Cardiac fibroblast (primary cell): ENCODE measurements at places on chromosomes 2 and 18.

- DNase-seq, result peak; percentile 42
Measured at GRCh38 chr2:168643979-168644378, 158.5 kb upstream of the NOSTRIN start.

DNA sequence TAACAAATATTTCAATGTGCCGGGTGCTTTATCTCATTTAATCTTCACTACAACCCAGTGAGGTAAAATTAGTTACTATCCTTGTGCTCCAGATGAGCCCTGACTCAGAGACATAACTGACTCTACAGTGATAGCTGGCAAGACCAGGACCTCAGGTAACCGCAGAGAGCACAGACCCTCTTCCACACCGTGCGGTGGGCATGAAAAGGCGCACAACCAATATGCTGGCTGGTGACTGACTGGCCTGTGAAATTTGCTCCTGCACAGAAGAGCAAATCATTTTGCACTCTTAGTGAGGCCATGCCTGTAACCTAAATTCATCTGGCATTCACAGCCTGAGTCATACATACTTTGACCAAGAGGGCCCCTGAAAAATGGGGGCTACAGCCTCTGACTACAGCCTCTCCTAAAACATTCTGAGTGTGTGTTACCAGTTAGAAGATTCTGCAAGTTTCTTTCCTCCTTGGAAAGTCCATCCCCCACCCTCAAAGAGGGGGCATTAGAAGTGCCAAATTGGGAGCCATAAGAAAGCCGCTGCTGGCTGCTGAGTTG, 22.4 kb upstream of the MSGN1 start:
- no peak for DNase-seq

- no peak for DNase-seq
Measured at GRCh38 chr2:71562518-71562917, 109.2 kb downstream of the DYSF start.

- DNase-seq, result no peak
Measured at GRCh38 chr18:3067165-3067661, 54.3 kb upstream of the LPIN2 start.

DNA sequence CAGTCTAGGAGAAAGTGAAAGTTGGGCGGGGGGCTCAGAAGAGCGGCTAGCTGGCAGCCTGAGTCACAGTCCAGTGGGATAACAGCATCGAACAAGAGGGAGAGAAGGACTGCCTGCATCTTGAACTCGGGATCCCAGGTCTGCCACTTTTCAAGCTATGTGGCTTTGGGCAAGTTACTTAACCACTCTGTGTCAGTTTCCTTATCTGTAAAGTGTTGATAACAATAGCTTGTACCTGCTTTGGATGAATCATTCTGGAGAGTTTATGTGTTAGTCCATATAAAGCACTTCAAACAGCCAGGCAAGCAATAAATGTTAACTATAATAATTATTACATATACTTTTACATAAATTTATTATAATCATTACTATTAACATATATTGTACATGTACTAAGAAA, 4.6 kb downstream of the DYSF start:
- no peak for DNase-seq

DNA sequence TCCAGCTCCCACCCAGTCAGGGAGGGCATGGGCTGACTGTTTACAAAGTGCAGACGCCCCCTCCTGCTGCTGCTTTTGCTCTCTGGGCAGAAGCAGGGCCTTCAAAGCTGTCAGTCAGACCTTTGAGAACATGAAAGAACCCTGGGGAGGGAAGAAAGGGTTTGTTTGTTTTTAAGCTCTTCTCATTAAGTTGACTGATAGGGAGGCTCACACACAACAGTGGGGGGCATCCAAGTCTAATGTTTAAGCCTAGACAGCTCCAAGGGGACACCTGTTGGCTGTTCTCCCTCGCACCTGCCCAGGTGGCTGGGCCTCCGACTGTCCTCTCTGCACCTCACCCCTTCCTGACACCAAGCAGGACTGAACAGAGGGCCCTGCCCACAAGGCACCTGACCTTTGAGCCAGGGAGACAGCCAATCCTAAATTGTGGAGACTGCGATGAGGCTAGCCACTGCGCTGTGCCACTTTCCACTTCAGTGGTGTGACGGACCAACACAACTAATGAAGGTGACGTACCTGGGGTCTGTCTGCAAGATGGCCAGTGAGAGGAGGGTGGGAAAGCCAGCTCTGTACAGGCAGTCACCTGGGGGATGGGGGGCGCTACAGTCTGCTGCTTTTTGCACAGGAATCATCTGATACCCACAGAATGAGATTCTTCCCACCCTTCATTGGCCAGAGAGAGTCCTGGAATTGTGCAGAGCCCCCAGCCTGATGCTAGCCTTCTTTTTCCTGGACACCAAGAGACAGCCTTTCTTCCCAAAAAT, 16.3 kb downstream of the ST6GAL2 start:
- no peak for DNase-seq

DNA sequence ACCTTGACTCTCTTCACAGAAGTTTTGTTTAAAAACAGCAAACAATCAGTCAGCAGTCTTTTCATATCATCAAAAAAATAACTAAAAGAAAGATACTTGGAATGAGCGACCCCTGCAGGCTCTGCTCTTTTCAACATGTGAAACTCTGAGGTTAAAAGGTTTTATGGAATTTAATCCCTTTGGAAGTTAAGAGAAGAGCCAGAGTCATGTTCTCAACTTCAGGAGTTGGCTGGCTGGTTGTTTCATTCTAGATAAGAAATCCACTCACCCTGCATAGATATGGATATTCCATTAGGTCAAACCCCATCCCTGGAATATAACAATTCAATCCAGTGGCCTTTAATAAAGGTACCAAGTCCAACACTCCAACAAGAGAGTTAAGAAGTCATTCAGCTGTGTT, 115.6 kb upstream of the RMDN2 start:
- peak; percentile 79 for DNase-seq

DNA sequence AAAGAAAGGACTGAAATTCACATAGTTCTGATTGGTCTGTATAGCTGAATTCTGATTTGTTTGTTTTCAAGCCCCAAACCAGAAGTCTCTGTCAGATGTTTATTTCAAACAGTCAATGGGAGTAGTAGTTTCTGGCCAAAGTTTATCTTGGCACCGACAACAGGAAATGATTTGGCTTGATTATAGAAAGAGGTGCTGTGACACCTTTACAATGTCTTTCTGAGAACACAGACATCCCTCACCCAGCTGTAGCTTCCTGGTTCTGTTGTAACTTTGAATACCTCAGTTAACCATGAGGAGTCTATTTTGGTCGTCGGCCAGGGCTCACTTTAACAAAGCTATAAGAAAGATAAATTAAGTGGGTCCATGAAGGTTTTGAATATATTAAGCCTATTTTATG, 545.0 kb upstream of the ZNF804A start:
- DNase-seq, result no peak

- DNase-seq, result no peak
Measured at GRCh38 chr2:169790581-169790980, 8.1 kb upstream of the SSB start.

GRCh38 chr2:134362152-134362668, 108.3 kb downstream of the MGAT5 start:
- DNase-seq, result no peak

GRCh38 chr2:240964704-240965295, 33.6 kb upstream of the SNED1 start:
- no peak for DNase-seq
